Stimulated activated CD4-positive, alpha-beta T cell treated with anti-CD3 and anti-CD28 coated beads, Interleukin-4, amount 100 ng/mL, for 4 hours (primary cell): ENCODE measurements at places on chromosomes 1 and 21.

- DNase-seq = no peak
Observed at GRCh38 chr1:198042168-198042567, 114.6 kb upstream of the NEK7 start.

- no peak for DNase-seq
Observed at GRCh38 chr21:41422546-41423304, 3.3 kb upstream of the MX1 start.

DNA sequence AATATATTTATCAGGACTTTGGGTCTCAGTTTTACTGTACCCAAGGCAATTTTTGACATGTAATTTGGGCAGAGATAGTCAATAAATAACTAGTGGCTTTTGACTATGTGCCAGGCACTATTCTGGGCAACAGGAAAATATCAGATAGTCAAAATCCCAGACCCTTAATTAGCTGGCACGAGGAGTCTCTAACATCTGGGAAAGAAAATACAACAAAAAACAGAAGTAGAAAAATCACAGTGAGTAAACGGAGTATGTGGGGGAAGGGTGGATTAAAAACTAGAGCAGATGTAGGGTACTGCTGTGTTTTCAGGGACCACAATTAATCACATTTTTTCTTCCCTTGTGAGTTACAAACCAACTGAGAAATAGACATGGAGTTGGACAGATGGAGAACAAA lies 217.8 kb downstream of the NCAM2 start:
- DNase-seq = no peak

- no peak for DNase-seq
Observed at GRCh38 chr1:161000736-161001480, 20.0 kb downstream of the F11R start.

- no peak for DNase-seq
Observed at GRCh38 chr1:42336978-42337377, 1.9 kb upstream of the FOXJ3 start.

GRCh38 chr1:64599242-64599641 lies 129.3 kb downstream of the CACHD1 start:
- DNase-seq = no peak

- no peak for DNase-seq
Observed at GRCh38 chr1:89604414-89604735, 28.5 kb upstream of the LRRC8C start.

GRCh38 chr1:99577313-99577712 lies 68.6 kb upstream of the PALMD start:
- no peak for DNase-seq

- DNase-seq = no peak
Observed at GRCh38 chr1:4854367-4854766, 200.0 kb downstream of the AJAP1 start.

- no peak for DNase-seq
Observed at GRCh38 chr1:246146804-246147523, 360.1 kb downstream of the SMYD3 start.
